ENCODE measurements at places on chromosomes 12 and 14. TPM values are rescaled to one million over a fixed set of nuclear protein-coding genes. Genes with fewer than 3 reads are reported as not detected.

GRCh38 chr12:27696293-27696652 lies at the start of gene REP15:
Gene REP15, plus strand, starts transcription at chr12:27696447. Its CDS starts 116 bp downstream, at chr12:27696563.
- no peak within 1 kb of the TSS for H3K27ac ChIP-seq
- no peak for ATAC-seq
- H3K4me1 ChIP-seq: no peaks in the 10 kb centered on the region

DNA sequence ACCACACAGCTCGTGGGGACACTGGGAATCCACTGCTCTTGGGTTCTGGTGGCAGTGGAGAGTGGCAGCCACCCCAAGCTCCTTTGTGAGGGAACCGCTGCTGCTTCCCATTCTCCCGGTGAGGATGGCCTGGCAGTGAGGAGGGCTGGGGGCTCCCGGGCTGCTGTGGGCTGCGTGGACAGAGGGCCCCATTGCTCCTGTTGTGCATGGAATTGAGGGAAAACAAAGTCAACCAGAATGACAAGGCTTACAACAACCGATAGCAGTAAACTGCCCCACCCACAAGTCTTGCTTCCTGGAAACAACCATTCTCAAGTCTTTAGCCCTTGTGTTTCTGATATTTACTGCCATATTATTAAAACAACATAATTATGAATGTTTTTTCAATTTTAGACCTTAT lies 32.1 kb downstream of the TMTC1 start:
- no peaks in the 10 kb centered on the region for H3K4me1 ChIP-seq
- H3K27ac ChIP-seq: no peak overlapping the region
- ATAC-seq: no peak
- H3K4me3 ChIP-seq: no peak overlapping the region
- H3K36me3 ChIP-seq: no peaks in the 10 kb centered on the region

- H3K4me1 ChIP-seq: peaks cover 73% of the 10 kb centered on the region
- peaks cover 93% of the 10 kb centered on the region for H3K36me3 ChIP-seq
- no peaks in the 10 kb centered on the region for H3K27me3 ChIP-seq
These were observed 37.6 kb downstream of the BCL11B start for GRCh38 chr14:99234355-99234754.

DNA sequence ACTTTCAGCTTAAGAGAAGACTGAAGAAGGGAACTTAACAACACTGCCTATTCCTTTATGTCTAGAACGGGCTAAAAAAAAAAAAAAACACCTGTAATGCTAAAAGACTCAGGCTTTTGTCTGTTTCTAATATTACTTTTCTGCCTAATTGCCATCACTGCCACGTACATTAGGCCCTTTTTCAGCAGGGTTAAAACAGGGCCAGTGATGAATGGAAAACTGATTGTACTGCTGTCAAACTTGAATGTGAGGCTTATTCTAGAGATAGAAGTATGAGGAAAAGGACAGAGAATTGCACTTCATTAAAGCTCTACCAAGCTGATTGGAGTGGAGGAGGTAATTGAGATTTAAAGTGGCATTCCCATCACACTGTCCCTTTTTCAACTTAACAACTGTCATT lies 535.8 kb downstream of the PRKD1 start:
- no peaks in the 10 kb centered on the region for H3K4me1 ChIP-seq
- H3K36me3 ChIP-seq: no peaks in the 10 kb centered on the region
- no peak overlapping the region for H3K27ac ChIP-seq
- ATAC-seq: no peak
- H3K27me3 ChIP-seq: no peaks in the 10 kb centered on the region
- no peak overlapping the region for H3K4me3 ChIP-seq

GRCh38 chr12:6788972-6789924 lies at the start of gene CD4:
Gene CD4, plus strand, starts transcription at chr12:6789528. Its CDS starts 10,611 bp downstream, at chr12:6800139.
- H3K27ac ChIP-seq: peak within 1 kb of the TSS; percentile 84
- peaks cover 43% of the 10 kb centered on the region for H3K4me1 ChIP-seq
- H3K36me3 ChIP-seq: peaks cover 50% of the 10 kb centered on the region
- peak; percentile 79 for ATAC-seq

GRCh38 chr12:59365133-59365532 lies 230.7 kb upstream of the SLC16A7 start:
- ATAC-seq: no peak
- no peak overlapping the region for H3K4me3 ChIP-seq
- H3K27me3 ChIP-seq: no peaks in the 10 kb centered on the region
- no peaks in the 10 kb centered on the region for H3K4me1 ChIP-seq
- H3K36me3 ChIP-seq: no peaks in the 10 kb centered on the region

- no peak for ATAC-seq
- no peak overlapping the region for H3K4me3 ChIP-seq
- H3K27me3 ChIP-seq: no peaks in the 10 kb centered on the region
- H3K27ac ChIP-seq: no peak overlapping the region
- no peaks in the 10 kb centered on the region for H3K36me3 ChIP-seq
These were observed 96.0 kb downstream of the RASSF9 start for GRCh38 chr12:85740186-85740585.

DNA sequence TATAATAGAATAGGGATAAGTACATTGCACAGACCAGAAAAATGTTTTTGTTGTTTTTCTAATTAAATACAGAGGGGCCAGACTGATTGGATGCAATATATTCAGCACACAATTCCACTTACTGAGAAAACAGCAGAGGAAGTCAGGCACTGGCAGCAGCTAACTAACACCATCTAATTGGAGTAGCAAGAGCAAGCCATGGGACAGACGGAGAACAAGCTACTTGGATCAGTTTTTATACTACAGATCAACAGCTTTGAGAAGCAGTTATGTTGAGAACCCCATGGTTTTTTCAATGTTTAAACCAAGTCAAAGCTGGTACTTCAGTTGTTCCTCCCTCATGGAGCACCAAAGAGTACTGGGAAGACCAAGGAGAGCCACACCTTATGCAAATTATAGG lies 1249.4 kb downstream of the LRFN5 start:
- no peak overlapping the region for H3K27ac ChIP-seq
- H3K4me3 ChIP-seq: no peak overlapping the region
- H3K36me3 ChIP-seq: no peaks in the 10 kb centered on the region
- H3K27me3 ChIP-seq: no peaks in the 10 kb centered on the region
- ATAC-seq: no peak

DNA sequence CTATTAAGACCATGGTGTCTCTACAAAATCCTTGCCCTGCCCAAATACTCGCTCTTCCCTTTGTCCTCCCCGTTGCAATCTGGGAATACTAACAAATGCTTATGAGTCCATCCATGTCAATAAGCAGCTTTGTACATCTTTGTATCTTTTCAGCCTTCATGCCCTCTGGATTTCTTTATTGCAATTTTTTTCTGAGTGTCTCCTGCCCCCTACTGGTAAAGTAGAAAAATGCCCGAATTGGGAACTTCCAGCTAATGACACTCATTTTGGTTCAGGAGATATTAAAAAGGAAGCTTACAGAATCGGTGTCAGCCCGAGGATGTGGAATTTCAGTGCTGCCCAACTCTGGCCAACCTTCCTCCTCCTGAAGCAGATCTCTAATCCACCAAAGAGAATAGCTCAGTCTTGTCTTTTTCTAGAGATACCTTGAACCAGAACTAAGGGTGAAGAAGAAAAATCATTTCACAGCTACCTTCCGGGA lies 46.0 kb downstream of the SH2B3 start:
- H3K4me3 ChIP-seq: no peak overlapping the region
- H3K27ac ChIP-seq: no peak overlapping the region
- peak; percentile 40 for ATAC-seq
- no peaks in the 10 kb centered on the region for H3K27me3 ChIP-seq
- peaks cover 82% of the 10 kb centered on the region for H3K36me3 ChIP-seq

- no peaks in the 10 kb centered on the region for H3K4me1 ChIP-seq
- ATAC-seq: no peak
- H3K27me3 ChIP-seq: peaks cover 3% of the 10 kb centered on the region
- no peak overlapping the region for H3K4me3 ChIP-seq
- H3K36me3 ChIP-seq: no peaks in the 10 kb centered on the region
These were observed 68.9 kb downstream of the RASSF8 start for GRCh38 chr12:26027401-26027800.

- H3K4me3 ChIP-seq: no peak overlapping the region
- no peaks in the 10 kb centered on the region for H3K27me3 ChIP-seq
- H3K27ac ChIP-seq: no peak overlapping the region
- ATAC-seq: no peak
- H3K36me3 ChIP-seq: no peaks in the 10 kb centered on the region
These were observed 9.1 kb downstream of the RILPL1 start for GRCh38 chr12:123524378-123524777.

The KLRC1 gene
- 0.26 TPM for total RNA-seq

The IL26 gene
- 8.0 TPM for total RNA-seq

The CCDC197 gene
- total RNA-seq: 0.37 TPM

The IL23A gene
- total RNA-seq: 9.8 TPM

The SLC35E3 gene
- 12.6 TPM for total RNA-seq

The SCARB1 gene
- 20.9 TPM for total RNA-seq

The SPTB gene
- 0.29 TPM for total RNA-seq

The GPR132 gene
- 46.5 TPM for total RNA-seq

The ALDH2 gene
- 0.43 TPM for total RNA-seq

The RNFT2 gene
- 23.6 TPM for total RNA-seq

The GIT2 gene
- 75.2 TPM for total RNA-seq

All from activated T-helper 17 cell treated with anti-CD3 and anti-CD28 coated beads, Interleukin-2, amount 50 U/mL, for 72 hours (primary cell).